HCT116 (cell line): ENCODE measurements at places on chromosomes 2 and 18.

GRCh38 chr2:142716463-142717242 lies 160.8 kb upstream of the KYNU start:
- no peak for DNase-seq

DNA sequence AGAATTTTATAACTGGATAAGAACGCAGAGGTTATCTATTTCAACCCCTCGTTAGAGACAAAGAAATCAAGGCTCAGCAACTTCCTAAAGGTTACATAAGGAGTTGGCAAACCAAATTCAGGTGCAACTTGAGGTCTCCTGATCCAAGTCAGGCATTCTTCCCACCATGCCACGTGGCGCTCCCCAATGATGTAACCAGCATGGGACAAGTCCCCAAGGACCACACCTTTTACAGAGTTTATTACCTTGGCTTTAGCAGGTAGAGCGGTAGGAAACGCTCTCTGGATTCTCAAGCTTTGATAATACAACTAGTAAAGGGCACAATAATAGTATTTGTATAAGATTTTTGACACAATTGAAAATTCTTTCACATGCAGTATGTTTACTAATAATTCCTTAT lies 26.7 kb upstream of the MBOAT2 start:
- DNase-seq = no peak

DNA sequence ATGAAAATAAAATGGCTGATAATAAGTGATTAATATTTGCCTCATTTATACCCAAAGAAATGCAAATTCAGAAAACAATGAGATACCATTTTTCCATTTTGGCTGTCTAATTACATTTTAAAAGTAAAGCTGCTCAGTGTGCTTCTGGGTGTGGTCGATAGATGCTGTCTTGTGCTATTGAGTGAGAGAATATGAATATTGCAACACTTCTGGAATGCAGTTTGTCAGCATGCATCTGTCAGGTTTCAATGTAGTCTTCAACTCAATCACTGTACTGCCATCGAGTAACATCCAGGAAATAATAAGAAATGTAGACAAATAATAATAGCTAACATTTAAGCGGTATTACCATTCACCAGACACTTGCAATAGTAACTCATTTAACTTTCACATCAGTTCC lies 3.9 kb downstream of the IL18R1 start:
- DNase-seq = no peak

GRCh38 chr18:21739604-21740537 lies 721 bp upstream of the MIB1 start:
- no peak for DNase-seq

DNA sequence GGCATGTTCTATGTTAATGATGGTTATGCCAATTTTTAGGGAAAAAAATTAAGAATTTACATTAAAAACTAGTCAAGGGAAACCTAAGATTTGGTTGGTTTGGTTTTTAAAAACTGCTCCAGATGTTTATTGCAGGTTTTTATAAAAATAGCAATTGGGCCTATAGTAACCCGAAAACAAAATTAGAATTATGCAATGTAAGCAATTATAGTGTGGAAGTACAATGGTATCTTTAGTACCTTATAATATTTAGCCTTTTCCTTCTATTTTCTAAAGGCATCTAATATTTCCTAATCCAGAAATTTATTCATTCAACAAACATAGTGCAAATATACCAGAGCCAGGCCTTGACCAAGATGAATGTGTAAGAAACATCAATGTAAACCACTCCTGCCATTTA lies 27.3 kb downstream of the CACNB4 start:
- no peak for DNase-seq

GRCh38 chr2:9179572-9180201 lies 26.9 kb upstream of the ASAP2 start:
- peak; percentile 83 for DNase-seq
